ENCODE measurements at places on chromosomes 6 and 20.

GRCh38 chr6:167678102-167679101 lies 148.3 kb upstream of the AFDN start:
- no peak for DNase-seq

DNA sequence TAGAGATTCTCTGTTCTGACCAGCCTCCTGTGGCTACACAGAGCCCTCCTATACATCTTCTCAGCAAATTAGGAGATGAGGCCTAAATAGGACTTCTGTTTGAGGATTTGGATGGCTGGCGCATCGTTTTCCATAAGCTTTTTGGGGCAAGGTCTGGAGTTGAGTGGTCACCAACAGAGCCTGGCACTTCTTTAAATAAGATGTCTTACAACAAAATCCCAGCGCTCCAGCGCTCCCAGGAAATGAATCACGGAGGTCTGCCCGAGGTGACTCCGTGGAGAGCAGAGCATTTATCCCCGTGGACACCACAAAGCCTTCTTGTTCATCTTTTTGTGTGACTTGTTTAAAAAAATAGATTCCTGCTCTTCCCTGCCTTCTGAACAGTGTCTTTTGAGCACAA lies 75.3 kb downstream of the GNAS-AS1 start:
- DNase-seq, result no peak

GRCh38 chr6:29486577-29486976 lies 1.2 kb downstream of the MAS1L start:
- no peak for DNase-seq

- DNase-seq, result no peak
Observed at GRCh38 chr20:51428401-51429143, 113.9 kb downstream of the NFATC2 start.

DNA sequence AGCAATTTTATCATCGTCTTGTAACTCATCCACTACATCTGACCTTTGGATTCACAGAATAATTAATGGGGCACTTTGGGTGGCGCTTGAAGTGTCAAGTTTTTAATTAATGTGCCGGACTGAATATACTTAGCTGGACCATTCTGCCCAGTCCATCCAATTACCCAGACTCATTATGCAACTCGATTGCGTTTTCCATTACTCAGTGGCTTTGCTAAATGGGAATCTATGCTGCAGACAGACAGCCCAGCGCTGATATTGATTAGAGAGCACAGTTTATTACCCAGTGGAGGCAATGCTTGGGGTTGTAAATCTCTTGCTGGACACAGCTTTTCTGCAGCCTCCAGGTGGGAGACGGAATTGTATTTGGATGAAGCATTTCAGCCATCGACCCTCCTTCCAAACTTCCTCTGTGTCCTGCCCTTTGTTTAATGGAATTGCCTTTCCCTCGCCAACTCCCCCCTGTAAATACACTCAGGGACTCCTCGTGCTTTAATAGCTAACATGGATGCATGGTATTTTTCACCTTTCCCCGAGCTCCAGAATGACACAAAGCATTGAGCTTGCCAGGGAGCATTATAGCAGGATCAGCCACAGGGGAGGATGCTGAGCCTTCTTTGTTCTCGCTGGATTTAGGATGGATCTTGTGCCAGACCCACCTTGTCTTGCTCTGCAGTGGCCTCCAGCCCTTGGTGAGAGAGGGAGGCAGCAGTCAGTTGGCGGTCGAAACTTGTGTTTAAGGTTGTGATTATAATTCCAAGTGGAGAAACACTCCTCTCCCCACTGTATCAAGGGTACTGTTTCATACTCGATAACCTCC lies 59.7 kb downstream of the EDN3 start:
- no peak for DNase-seq

- DNase-seq, result no peak
Observed at GRCh38 chr20:6768228-6769140, 998 bp downstream of the BMP2 start.

- no peak for DNase-seq
Observed at GRCh38 chr20:1033751-1034414, 31.8 kb upstream of the RSPO4 start.

DNA sequence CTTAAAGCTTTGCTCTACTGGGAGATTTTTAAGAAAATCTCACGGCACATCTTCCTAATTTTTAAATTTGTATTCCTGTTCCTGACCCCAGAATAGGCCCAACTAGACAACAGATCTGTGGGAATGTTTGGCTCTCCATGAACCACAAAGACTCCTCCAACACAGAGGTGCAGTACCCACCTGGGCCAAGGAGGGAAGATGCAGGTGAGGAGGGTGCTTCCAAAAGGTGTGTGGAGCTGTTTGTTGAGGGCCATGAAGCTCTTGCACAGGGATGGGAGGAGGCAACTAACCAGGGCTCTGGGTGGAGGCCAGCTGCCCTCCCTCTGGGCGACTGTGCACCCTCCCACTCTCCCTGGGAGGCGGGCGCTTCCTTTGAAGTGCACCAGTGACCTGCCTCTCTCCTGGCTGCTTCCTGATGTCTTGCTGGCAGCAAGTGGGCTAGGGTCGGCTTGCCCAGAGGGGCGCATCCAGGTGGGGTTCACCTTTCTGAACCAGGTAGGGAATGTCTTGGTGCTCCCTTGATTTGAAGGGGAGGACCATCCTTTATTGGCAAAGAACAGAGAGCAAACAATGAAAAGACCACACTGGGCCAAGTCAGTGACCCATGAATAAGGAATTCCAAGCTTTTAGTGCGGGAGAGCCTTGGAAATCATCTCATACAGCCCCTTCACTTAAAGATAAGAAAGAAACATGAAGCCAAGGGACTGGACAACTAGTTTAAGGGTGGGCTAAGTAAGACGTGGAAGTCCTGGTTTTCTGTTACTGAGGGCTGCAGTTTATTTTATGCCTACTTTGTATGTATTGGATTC lies 76.0 kb downstream of the ANKRD6 start:
- no peak for DNase-seq

DNA sequence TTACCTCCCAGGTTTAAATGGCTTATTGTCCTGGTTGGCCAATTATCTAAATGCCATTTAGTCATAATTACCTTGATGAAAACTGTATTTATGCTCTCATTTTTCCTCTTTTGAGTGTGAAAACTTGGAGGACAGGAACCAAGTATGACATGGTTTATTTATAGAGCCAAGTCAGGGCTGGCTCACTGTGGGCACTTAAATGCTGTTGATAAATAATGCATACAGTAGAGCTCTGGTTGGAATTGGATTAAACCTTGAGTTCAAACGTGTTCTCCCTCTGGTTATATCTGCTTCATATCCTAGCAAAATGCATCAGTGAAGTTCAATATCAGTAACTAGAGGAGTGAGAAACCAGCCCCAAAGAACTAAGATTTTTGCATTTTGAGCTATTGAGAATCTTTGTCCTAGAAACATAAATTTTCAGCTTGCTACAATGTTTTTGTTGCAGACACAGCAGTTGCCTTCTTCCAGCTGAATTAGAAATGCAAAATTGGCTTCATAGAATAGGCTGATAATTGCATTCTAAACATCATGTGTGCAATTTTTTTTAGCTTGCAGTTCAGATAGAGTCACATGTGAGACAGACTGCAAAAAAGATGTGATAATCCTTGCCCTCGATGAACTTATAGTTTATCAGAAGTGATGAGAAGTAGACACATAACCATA lies 255.8 kb downstream of the BTBD3 start:
- DNase-seq, result no peak

DNA sequence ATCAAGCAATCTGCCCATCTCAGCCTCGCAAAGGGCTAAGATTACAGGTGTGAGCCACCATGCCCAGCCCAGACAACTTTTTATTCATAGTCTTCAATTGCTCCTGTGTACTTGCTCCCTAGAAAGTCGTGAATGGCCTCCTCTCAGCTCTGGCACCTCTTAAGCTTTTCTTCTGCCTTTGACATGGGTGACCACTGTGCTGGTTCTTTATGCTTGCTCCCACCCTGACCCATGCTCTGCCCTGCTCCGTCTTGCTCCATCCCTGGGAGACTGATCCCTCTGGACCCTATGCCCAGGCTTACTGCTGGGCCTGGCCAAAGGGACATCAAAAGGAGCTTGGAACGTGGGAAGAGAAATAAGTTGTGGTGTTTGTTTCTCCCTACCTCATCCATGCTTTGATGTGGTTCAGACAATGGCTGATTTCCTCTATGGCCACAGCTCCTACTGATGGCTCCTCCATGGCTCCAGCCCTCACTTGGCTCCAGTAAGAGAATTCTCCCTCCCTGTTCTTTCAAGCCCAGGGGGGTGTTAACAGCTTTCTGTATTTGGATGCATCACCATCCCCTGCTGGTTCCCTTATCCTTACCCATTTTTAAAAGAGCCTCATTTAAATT lies 7.7 kb upstream of the TREM2 start:
- no peak for DNase-seq

GRCh38 chr6:38876475-38876874 lies 161.4 kb downstream of the DNAH8 start:
- DNase-seq, result peak; percentile 74

GRCh38 chr6:88572449-88573139 lies 390.8 kb downstream of the RNGTT start:
- DNase-seq, result no peak

DNA sequence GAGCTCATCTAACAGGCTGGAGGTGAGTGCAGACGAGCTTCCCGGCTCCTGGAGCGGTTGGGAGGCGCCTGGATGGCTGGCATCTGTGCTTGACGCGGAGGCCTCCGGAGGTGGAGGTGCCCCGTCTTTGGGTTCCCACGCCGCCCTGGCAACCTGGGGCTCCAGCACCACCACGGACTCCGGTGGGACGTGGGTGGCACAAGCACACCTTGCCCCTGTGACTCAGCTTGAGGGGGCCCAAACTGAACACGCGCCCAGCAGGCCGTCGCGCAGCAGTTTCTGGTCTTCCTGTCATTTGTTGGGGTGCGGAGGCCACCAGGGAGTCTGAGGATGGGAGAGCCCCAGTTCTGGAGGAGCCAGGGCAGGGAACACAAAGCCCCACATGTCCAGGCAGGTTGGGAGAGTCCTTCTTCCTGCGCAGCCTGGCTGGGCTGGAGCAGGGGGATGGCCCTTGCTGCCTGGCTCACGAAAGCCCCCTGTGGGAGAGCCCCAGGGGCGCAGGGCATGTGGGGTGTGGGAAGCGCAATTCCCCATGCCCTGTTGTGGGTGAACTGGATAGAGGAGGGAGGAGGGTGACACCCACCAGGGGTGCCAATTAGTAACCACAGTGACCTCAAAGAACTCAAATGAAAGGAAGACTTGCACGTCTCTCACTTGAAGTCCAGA lies 1378.6 kb upstream of the DEFB115 start:
- DNase-seq, result peak; percentile 78

DNA sequence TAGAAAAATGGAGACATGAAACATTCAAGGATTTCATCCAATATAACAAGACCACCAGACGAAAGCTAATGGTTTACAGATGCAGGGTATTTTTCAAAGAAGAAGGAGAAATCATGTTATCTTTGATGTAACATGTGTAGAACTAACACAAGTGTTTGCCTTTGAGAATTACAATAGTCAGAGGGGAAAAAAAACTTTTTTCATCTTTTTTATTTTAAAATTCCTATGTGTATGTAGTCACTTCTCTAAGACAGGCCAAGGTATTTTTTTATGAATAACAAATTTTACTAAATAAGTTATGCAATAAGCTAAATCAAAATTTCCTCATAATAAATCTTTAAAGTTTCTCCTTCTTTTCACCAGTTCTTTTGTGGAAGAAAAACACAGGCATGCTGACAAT lies 161.4 kb downstream of the PDE7B start:
- no peak for DNase-seq

DNA sequence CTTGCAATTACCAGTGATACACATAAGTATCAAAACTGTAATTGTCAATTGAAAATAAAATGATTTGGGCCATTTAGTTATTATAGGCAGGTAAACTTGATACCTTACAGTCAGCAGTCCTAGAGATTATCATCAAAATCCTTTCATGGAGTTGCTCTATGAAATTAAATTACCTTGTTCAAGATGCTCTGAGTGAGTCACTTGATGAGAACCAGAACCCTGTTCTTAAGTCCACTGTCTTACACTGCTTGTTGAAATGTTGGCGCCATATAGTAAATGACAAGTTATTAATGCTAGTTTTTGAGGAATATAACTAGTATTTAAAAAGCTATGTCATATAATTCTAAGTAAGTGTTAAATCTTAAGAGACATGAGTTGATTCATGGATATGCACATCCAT lies 37.2 kb upstream of the BAG2 start:
- no peak for DNase-seq

GRCh38 chr6:112877134-112878100 lies 530.3 kb downstream of the RFPL4B start:
- no peak for DNase-seq

- no peak for DNase-seq
Observed at GRCh38 chr6:123430970-123431369, 205.8 kb downstream of the TRDN start.

DNA sequence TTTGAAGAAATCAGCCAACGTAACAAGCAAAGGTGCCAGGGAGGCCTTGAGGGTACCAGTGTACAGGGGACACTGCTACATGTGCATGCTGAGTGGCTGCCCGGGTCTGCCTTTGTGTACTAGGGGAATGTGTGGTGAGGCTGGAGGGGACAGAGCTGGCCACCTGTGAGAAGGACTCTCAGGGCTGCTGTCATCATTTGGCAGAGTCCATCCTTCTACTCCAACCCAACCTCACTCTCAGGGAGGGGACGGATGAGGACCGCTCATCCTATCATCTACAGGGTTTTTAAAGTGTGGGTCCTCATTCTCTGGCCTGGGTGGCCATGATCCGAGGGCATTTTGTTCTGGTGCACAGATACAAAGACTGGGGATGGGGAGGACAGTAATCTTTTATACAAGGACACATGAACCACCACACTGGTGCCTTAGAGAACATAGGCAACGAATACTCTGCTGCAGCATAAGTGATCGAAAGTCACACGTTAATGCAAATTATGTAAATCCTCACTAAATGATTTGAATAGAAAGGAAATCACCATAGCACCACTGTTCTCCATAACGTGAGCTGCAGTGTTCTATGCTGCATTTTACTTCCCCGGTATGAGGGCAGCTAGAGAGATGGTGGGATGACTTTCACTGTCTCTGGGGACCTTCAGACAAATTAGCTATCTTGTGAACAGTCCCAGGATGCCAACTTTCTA lies 181.4 kb downstream of the GMPR start:
- no peak for DNase-seq

GRCh38 chr6:8857160-8857559 lies 421.8 kb upstream of the SLC35B3 start:
- DNase-seq, result no peak

GRCh38 chr6:102662851-102663250 lies 1269.3 kb downstream of the GRIK2 start:
- no peak for DNase-seq

DNA sequence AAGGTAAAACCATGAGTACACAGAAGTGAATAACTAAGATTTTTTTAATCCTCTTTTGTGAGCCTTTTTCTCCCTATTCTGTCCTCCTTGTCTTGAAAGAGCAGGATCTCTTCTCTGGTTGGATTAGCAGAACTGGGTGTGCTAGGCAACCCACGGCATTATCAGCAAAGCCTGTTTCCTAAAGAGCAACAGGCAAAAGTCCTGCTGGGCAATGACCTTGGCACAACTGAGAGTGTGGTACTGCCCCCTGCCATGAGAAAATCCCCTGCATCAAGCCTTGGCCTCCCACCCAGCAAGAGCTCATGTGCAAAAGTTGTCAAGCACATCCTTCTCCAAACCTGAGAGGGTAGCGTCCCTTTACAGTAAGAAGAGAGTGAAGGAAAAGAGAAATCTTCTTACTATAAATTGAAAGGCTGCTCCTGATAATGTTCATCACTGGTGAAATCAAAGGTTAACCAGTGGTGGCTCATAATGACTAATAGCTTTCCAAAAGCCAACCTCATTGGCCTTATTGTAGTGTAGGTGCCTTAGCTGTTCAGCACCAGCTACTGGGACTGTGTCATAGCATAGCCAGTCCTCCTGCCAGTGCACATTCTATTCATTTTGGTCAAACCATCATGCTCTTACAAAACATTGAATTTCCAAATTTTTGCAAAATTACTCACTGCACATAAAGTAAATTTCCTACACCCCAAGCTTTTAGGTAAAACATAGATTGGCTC lies 17.1 kb downstream of the KIF6 start:
- no peak for DNase-seq

Data from activated CD8-positive, alpha-beta memory T cell treated with anti-CD3 and anti-CD28 coated beads, Interleukin-2, amount 10 ng/mL, durations not matched to agents 7 days and 5 days (primary cell).